Astrocyte of the spinal cord (primary cell): ENCODE measurements at places on chromosomes 2 and 18.

- peak; percentile 75 for DNase-seq
Observed at GRCh38 chr2:46364797-46365457, 67.7 kb downstream of the EPAS1 start.

GRCh38 chr18:40529478-40529877, 1425.6 kb upstream of the PIK3C3 start:
- DNase-seq, result peak; percentile 25

DNA sequence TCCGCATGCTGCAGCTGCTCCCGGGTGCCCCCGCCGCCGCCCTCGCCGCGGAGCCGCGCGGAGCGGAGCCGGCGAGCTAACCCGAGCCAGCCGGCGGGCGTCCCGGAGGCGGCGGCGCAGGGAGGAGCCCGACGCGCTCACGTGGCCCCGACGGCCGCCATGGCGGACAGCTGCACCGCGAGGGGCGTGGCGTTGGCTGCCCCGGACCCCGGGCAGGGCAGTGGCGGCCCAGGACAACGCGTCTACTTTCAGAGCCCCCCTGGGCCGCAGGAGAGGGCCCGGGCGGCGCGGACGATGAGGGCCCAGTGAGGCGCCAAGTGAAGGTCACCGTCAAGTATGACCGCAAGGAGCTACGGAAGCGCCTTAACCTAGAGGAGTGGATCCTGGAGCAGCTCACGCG, 30.0 kb upstream of the CCNYL1 start:
- DNase-seq, result no peak

GRCh38 chr2:30480703-30481322, 33.8 kb downstream of the LCLAT1 start:
- DNase-seq, result no peak

DNA sequence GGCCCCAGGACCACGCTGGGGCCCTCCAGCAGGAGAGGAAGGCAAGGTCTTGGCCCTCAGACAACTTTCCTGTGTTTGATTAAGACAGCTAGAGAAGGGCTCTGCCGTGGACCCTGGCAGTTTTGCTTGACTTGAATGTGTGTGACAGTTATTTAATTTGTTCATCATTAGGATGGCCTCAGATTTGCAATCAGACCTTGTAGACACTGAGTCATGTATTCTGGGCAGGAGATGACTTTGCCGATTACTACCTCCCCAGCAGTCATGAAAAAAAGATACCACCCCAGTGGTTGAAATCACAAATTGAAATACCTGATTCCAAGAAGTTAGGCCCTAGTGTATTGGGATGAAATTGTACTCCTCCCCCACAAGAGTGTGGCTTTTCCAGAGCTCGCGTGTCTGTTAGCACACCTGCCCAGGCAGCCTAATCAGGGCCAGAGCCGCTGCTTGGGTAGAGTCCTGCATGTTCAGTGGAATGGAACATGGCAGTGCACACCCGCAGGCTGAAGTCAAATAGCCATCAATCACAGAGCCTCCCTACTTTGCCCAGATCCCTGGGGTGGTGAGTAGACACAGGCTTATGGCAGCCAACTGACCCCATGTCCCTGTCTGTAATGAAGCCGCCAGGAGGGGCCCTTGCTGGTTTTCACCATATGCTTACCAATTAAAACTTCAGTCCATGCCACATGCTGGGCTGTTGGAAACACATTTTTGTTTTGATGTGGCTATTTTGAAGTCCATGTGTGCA, 122.5 kb downstream of the TPGS2 start:
- DNase-seq, result no peak

DNA sequence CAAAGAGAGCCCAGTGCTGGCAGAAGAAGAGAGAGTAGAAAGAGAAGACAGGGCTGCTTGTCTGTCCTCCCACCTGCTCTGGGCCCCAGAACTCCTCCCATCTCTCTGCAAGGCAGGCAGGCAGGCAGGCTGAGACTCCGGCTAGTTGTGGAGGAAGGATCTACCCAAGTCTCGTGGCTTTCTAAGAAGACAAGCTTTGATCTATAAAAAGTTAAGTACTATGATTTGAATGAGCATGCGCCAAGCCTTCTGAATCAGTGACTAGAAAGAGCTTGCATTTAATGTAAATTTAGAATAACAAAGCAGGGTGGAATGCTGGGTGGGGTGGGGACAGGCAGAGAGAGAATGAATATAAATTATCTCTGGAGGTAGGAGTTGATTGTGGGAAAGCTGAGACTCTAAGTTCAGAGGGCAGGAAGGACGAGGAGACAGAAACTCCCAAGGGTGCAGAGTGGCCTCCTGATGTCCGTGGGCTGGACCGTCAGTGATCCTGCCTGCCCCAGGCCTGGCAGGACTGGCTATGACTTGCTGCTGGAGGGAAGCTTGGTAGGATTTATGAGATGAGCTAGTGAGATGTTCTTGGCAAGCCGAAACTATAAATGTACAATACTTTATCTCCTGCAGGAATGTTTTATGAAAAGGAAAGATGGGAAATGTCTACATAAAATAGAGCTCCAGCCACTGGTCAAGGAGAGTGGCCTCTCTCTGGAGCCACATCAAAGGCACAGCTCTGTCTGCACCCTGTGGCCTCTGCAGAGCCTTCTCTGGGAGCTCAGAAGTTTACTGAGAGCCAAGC, 447.5 kb downstream of the TNS1 start:
- peak; percentile 11 for DNase-seq
